Peyer's patch (tissue), 4 donors: ENCODE measurements at places on chromosomes 4 and X.

GRCh38 chr4:102036619-102037376, 246.3 kb downstream of the BANK1 start:
- no peak for DNase-seq

DNA sequence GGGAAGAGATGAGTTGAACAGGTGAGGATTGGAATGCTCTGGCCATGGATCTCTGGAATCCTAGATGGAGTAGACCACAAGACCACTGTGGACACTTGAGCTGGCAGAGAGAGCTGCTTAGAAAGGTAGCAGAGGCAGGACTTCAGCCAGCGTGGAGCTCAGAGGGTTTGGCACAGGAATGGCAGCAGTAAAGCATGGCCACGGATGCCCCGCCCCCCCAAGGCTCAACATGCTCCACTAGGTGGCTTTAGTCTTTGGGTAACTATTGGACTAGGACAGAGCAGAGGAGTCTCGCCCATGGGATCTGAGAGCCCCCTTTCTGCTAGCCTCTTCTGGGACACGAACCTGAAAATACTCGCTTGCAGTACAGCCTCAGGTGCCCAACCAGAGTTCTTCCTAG, 150.1 kb upstream of the NEIL3 start:
- DNase-seq, result no peak

- DNase-seq, result no peak
Observed at GRCh38 chr4:83658806-83659205, 122.9 kb downstream of the GPAT3 start.

DNA sequence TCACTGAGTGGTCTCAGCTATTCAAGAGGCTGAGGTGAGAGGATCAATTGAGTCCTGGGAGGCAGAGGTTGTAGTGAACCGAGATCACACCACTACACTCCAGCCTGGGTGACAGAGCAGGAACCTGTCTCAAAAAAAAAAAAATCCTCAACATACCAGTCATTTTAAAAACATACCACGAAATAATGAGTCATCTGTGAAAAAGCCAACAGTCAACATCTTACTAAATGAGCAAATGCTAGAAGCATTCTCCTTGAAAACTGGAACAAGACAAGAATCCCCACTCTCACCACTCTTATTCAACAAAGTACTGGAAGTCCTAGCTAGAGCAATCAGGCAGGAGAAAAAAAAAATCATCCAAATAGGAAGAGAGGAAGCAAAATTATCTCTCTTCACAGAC, 104.0 kb upstream of the ARHGEF9 start:
- no peak for DNase-seq

DNA sequence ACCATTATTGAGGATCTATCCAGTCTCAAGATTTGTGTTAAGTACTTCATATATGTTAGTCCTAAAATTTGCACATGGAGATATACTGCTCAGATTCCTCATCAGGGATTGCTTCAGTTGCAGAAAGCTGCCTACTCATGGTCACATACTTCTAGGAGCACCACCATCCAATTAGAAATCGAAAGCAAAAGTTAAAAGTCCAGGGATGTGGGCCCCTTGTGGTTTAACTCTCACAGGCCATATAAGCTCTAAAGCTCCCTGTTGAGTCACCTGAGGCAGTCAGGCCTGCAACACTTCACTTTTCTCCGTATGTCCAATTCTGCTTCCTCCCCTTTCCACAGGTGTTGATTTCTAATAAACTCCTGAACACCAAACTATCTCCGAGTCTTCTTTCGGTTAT, 84.2 kb downstream of the CNOT6L start:
- no peak for DNase-seq

DNA sequence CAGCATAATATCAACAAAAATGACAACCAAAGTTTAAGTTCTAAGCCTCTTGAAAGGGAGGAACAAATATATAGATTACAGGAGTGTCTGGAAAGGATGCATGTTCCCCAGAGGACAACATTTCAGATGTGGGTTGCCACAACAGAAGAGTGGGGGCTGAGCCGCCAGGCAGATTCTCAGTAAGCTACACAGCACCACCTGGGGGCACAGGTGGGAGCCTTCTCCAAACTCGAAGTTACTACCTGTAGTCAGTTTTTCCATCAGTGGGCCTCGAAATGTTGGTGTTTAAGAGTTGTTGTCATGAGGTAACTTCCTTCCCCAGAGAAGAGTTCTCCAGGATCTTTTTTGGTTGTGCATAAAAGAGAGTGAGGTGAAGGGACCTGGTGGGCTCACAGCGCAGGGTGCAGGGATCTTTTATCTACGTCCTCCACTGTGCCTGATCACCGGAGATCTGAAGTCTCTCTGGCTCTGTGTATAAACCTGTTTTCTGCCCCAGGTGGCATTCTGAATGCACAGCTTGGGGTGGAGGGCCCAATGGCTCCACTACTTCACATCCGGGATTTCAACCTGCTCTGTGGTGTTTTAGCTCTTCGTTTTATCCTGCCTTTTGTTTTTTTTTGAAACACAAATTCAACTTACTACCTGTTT, 58.4 kb upstream of the STS start:
- no peak for DNase-seq

DNA sequence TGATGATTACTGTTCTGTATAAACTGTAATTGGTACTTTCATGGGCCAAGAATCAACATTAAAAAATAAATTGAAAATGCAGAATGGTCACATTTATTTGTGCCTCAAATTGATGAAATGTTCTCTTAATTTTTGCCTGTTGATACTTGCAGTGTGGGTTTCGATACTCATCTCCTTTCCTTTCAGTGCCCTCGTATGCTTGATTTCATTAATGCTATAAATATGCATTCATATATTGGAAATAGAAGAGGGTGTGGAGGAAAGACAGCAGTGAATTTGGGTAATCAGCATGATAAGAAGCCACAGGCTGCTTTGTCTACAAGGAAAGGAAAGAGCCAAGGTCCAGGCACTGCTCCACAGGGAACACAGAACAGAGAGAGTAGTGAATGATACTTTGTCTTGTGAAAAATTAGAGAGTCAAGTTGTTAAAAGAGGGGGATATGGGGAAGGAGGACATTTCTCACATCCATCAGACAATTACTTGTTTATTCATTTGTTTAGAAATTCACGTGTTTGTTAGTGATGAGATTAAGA, 1.0 kb upstream of the DDX60 start:
- no peak for DNase-seq

GRCh38 chrX:146435472-146435871, 374.1 kb upstream of the CXorf51B start:
- DNase-seq, result no peak

GRCh38 chr4:38867478-38868058, at the start of gene FAM114A1:
TSS of gene FAM114A1 (plus strand) at chr4:38867806. CDS start at chr4:38878079, 10,273 bp downstream.
- DNase-seq, result peak; percentile 54
